ENCODE measurements at places on chromosomes 7 and 10.

DNA sequence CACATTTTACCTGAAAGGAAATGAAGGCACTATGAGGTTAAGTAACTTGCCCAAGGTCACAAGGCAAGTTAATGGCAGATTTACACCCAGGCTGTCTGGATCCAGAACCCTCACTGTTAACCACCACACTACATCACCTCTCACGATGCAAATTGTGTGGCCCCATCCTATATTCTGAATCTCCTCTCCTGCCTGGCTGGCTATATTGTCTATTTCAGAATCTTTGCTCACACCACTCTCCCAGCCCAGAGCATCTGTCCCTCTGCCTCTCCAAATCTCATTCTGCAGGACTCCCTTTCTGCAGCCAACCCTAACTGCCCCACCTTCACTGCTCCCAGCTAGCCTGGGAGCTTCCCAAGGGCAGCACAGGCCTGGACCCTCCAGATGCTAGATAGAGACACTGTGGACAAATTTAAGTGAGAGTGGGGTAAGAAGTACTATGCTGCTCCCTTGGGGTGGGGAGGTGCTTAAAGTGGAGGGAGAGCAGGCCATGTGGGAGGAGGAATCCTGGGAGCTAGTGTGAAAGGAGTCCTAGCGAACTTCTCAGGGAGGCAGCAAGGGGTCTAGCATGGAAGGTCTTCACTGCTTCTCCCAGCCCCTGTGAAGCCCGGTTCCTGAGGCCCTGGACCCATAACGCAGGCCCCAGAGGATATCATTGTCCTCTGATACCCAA, 786 bp downstream of the CUEDC2 start:
- DNase-seq: no peak

- no peak for DNase-seq
Observed at GRCh38 chr7:151511946-151512345, 7.7 kb downstream of the RHEB start.

GRCh38 chr10:23325132-23325531, 19.5 kb downstream of the C10orf67 start:
- DNase-seq: no peak

GRCh38 chr10:18610517-18610916, 40.9 kb downstream of the NSUN6 start:
- no peak for DNase-seq

DNA sequence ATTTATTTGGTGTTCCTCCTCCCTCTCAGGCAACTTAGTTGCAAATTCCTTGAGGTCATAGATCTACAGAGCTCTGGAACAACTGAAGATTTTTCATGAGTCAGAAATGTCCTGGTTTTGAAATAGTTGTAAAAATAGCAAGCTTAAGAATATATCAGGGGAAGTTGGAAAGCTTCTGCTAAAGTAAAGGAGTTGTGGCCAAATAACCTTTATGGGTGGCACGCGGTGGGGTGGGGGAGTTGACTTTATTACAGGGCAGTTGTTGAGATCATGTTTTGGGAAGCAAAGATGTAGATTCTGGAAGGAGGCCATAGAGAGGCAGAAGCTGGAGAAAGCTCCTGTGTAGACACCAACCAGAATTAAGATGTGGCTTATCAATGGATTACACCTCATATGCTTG, 326.0 kb upstream of the MTPN start:
- DNase-seq: no peak

DNA sequence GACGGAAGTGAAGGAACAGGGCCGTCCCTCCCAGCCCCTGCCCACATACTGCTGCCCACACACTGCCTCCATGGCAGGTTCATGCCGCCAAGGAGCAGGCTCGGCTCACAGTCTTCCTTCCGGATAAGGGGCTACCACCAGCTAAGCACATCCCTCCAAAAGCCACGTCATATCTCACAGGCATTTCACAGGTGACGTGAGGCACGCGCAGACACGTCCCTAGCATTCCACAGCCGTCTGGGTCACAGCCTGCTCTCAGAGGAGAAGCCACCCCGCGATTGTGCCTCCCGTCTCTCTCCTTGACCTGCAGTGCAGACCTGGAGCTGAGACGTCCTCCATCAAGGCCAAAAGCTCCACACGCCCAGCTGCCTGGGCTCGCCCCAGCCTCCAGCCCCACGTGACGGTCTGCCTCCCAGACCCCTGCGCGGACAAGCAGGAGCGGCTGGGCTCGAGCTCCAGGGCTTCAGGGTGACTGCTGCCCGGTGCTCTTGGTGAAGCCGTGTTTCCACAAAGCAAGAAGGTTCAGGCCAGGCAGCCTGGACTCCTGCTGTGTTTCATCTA, 114.0 kb downstream of the MAD1L1 start:
- no peak for DNase-seq

- DNase-seq: no peak
Observed at GRCh38 chr10:70672165-70673042, at the start of gene ADAMTS14. Gene ADAMTS14, plus strand, starts transcription at chr10:70672506. Its CDS starts 297 bp downstream, at chr10:70672803.
